NCI-H1694 (cell line): ENCODE measurements at places on chromosomes 5 and 9.
A peak's percentile ranks its signal among the peaks of the same experiment; 100 is the strongest.

DNA sequence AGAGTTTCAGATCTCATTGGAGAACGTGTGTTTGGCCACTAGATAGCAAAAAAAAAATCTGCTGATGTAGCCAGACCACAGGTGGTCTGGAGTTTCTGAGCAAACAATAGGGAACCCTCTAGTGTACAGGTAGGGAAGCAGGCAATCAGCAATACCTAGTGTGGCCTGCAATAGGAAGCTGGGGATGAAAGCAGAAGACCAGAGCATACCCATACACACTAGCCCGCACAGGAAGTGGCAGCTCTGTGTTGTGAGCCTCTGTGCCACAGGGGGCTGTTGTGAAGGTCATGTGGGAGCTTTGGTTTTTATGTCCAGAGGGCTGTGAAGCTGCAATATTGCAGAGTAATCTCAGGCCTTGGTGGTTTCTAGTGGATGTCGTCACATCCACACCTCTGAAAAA is 81.2 kb downstream of the MTAP start:
- DNase-seq: no peak

- no peak for DNase-seq
Measured at GRCh38 chr5:23717486-23717885, 210.1 kb downstream of the PRDM9 start.

DNA sequence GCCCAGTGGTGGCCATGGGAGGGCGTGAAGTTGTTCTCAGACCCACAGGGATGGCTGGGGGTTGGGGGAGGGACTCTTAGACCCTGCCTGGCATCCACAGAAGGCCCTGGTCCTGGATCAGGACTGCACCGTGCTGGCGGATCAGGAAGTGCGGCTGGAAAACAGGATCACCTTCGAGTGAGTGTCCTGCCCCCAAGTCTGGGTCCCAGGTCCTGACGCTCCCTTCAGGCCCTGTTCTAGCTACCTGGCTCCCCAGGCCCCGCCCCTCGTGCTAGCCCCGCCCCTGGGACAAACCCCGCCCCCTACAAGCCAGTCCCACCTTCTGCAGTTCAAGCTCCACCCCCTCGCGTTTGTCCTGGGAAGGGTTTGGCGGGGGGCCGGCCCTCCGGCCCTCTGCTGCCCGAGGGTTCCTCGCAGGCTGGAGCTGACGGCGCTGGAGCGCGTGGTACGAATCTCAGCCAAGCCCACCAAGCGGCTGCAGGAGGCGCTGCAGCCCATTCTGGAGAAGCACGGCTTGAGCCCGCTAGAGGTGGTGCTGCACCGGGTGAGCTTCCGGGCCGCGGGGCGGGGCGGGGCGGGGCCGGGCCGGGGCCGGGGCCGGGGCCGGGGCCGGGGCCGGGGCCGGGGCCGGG is 12.9 kb downstream of the RGS14 start:
- no peak for DNase-seq

GRCh38 chr5:82439750-82440445 is 161.7 kb upstream of the RPS23 start:
- DNase-seq: no peak

DNA sequence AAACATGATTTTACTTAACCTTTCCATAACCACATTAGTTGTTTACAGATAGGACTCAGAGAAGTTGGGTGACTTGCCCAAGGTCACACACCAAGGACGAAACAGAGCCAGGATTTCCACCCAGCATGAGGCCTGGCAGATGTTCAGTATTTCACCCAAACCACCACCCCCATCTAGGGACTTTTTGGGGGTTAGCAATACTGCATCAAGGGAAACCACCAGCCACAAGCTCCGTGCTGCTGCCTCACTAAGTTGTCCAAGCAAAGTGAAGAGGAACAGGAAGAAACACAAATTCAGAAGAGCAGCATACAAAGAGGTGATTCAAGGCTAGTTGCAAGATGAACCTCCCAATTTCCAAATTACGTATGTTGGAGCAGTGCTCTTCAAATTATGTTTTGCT is 219.6 kb upstream of the RORB start:
- DNase-seq: no peak

DNA sequence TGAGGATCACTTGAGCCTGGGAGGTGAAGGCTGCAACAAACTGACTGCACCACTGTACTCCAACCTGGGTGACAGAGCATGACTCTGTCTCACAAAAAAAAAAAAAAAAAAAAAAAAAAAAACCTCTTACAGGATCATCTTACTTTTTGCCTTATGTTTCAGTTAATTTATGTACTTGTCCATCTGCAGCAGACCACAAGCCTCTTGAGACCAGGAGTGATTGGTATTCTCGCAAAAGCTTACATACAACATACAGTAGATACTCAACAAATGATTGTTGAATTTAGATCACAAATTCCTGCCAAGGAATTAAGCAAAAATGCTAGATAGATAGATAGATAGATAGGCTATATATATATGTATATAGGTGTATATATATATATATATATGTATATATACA is 12.4 kb downstream of the CEMIP2 start:
- DNase-seq: no peak

GRCh38 chr5:141880961-141881801 is 3.0 kb upstream of the PCDH1 start:
- no peak for DNase-seq

DNA sequence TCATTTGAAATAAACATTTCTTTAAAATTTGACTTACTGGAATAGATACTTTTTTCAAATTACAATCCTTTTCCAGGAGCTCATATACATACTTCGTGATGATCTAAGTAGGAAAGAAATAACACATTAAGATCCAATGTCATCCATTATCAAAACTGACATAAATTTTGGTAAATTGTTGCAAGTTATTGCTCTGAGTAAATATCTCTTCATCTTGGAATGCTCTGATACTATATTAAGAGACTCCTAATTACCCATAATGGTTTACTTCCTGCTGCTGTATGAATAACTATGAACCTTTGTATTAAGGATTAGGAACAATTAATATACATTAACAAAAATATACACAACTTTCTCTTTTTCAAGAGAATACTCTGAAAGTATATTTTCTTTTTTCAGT is 223.0 kb upstream of the POU5F2 start:
- no peak for DNase-seq

DNA sequence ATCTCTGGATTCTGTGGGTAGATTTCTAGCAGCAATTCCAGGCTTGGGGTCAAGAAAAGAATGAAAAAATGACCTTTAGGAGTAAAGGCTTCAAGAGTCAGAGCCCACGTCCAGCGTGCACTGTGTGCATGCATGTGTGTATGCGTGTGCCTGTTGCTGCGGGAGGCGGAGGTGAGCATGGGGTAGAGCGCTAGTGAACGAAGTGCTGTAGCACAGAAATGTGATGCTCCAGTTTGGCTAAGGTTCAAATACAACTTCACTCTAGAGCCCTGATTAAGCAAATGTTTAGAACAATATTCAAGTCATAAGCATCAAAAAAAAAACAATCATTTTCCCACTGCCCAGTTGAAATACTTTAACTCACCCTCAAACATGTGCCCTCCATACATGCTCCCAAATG is 403.9 kb downstream of the ZNF608 start:
- DNase-seq: no peak

- DNase-seq: no peak
Measured at GRCh38 chr5:34708777-34709176, 52.6 kb downstream of the RAI14 start.

DNA sequence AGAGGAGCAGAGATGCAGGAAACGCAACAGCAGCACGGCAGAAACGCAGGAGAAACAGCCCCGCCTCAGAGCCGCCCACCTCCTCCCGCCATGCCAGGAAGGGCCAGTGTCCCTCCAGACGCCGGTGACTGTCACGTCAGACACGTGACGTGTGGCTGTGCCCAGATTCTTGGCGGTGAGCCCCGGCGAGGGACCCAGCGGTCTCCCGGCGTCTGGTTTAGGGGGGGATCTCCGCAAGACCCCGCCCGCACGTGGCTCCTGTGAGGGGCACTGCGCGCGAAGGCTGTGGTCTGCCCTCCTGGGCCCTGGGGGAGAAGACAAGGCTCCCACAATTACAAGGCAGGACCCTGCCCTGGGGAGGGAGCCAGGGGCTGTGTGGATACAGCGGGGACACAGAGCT is 2.4 kb upstream of the LCN8 start:
- no peak for DNase-seq

DNA sequence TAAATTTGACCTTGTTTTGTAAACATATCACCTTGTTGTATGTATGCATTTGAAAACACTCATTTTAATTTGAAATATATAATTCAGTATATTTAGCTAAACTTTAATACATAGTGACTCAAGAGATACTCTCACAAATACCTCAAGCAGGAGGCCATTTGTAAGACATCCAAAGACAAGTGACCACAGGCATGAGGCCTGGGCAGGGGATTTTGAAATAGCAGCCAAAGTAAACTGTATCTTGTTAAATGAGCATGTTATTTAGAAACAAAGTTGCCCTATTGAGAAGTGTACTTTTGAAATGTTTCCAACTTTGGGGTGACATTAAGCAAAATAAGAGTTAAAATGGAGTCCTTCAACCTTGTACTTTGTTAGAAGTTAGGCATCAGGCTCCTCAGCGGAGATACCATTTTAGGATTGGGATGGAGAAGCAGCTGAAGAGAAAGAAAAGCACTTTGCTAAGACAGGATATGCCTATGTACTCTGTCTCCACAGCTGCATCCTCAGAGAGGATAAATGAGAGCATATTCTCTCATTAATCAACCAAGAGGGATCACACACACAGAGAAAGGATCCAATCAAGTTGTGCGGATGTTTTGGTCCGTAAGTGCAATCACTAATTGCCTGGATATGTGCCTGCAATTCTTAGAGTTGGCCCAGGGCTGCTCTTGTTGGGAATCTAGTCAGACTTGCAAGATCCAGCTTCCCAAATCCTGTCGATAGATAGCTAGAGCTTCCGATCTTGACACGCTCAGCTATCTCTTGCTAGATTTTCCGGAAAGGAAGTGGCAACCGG is 157.5 kb upstream of the HAPLN1 start:
- DNase-seq: no peak

GRCh38 chr5:84299959-84300358 is 84.7 kb downstream of the EDIL3 start:
- DNase-seq: no peak

DNA sequence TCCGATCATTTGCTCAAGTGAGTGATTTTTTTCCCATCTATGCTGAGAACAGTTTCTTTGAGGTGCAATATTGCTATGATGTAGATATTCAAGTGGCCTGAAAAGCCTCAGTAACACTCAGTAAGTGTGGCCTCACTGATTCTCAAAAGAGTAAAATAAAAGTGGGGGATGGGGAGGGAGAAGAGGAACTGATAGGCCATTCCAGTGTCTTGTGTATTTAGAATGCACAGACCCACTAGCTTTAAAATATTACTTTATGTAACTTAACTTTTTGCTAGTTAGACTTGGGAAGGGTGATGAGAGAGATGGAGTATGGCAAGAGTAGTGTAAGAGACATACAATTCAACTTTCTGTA is 79.5 kb upstream of the ZNF608 start:
- DNase-seq: no peak

DNA sequence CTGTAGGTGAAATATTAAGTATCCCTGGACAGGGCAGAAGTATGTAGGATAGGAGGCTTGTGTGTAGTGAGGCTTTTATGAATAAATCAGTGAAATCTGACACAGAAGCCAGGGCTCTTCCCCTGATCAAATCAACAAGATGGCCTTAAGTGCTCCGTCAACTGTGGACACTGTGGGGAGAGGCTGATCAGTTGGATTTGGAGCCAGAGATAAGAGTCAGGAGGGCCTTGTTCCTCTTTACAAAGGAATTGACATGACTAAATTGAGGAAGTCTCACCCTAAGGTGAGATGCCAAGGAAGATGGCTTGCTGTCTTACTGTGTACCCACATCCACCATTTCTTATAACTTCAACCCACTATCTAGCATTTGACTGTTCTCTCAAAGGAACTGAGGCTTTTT is 91.6 kb upstream of the PRRC1 start:
- DNase-seq: no peak

GRCh38 chr5:139903795-139904565 is 108.4 kb downstream of the PSD2 start:
- peak; percentile 4 for DNase-seq

- DNase-seq: no peak
Measured at GRCh38 chr5:147390654-147391225, 119.1 kb downstream of the DPYSL3 start.

DNA sequence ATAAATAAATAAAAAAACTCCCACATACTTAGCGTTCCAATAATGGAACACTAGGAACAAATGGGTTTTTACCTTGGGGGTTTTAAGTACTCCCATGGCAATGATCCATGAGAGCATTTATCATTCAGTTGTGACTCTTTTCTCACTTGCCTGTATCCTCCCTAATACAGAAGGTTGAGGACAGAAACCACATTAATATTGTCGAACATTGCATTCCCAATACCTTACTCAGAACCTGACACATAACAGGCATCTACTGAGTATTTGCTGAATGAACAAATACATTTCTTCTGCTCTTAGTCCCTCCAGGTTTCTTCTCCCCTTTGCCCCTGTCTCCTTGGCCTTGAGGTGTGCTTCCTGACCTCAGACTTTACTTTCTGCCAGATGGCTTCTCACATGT is 175.9 kb downstream of the CEMIP2 start:
- DNase-seq: no peak

- peak; percentile 20 for DNase-seq
Measured at GRCh38 chr5:92912283-92912682, 668.7 kb downstream of the NR2F1-AS1 start.

DNA sequence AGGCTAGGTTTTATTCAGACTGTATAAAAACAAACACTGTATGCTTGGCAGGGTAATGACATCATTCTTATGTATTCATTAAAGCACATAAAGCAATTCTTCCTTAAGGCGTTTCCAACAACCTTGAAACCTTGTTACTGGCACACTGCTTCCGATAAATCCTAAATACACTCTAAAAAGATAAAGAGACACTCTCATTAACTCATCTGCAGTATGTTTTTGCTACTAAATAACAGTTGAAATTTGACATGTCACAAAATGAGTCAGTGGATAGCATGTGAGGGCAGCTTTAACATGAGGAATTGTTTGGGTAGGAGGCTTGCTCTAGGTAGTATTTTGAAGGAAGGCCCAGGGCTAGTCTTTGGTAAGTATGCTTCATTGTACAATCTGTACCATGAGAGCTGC is 13.7 kb downstream of the YIPF5 start:
- no peak for DNase-seq

- DNase-seq: no peak
Measured at GRCh38 chr5:96903300-96903699, 27.0 kb downstream of the ERAP2 start.

- DNase-seq: no peak
Measured at GRCh38 chr5:40570408-40571129, 109.1 kb upstream of the PTGER4 start.

GRCh38 chr5:138316355-138316754 is 15.2 kb downstream of the CDC25C start:
- no peak for DNase-seq
